ENCODE measurements at places on chromosomes 2 and 18.
A peak's percentile ranks its signal among the peaks of the same experiment; 100 is the strongest.

- DNase-seq = no peak
Measured at GRCh38 chr2:21664083-21664482, 540.3 kb downstream of the TDRD15 start.

- peak; percentile 33 for DNase-seq
Measured at GRCh38 chr2:187581125-187581896, 27.1 kb upstream of the TFPI start.

- no peak for DNase-seq
Measured at GRCh38 chr2:152058655-152059054, 40.2 kb downstream of the CACNB4 start.

DNA sequence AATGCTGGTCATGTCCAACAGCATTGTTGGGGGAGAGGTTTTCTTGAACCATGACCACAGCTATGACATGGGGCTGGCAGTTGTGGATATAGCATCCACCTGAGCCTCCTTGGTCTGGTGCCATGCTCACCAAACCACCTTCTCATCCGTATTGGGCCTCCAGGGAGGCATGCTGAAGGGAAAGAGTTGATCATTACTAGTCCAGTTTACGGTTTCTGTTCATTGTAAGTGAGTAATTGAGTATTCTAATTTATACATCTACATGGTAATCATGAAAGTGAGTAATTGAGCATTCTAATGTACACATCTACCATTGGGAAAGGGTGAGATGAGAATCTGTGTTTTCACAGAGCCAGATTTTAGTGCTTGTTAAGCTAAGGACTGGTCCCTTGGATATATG is 6.8 kb downstream of the TMEM87B start:
- DNase-seq = no peak

GRCh38 chr2:138237667-138238384 is 263.7 kb upstream of the SPOPL start:
- DNase-seq = no peak

DNA sequence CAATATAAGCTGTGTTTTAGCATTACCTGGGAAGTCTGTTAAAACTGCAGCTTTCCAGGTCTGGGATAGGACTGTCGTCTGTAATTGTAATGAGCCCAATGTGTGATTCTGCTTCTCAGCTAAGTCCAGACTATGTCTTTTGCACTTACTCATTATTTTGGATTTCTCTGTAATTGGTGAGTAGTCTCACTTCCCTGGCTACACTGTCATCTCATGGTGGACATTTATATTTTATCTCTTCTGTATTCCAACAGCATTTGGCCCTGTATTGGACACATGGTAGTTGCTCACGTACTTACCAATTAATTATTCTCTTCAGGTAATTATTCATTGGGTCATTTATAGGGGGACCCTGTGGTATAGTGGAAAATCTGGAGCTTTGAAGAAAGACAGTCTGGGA is 28.0 kb downstream of the LHCGR start:
- DNase-seq = no peak

- DNase-seq = no peak
Measured at GRCh38 chr2:129404000-129404685, 575.3 kb upstream of the RAB6C start.

GRCh38 chr2:85792783-85793441 is 39.1 kb downstream of the ATOH8 start:
- DNase-seq = no peak

DNA sequence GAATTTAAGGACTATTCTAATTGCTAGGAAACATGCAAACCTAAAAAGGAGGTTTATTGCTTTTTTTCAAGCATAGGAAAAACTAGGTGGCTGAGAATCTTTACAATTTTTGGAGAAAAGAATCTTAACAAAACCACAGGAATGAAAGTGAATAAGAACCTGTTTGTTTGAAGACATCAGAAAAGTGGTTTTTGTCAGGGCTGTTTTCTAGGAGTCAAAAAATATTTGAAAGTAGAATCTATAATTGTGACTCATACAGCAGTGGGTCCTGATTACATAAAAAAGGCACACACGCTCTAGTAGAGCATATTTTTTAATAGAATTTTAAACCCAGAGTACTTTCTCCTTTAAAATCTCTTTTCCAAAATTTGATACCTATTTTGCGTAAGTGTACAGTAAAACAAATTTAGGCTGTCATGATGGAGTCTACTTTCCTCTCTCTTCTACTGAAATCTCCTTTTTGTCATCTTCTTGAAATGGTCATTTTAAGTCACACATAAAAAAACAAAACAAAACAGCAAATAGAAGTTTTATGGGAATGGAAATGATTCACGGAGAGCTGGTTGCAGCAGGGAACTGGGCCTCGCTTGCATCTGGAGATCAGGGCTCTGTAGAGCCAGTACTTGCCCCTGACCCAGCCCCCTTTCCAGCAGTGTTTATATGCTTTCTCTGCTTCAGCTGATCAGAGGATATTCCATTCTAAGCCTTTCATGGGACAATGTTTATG is 59.1 kb upstream of the PELI1 start:
- no peak for DNase-seq

- no peak for DNase-seq
Measured at GRCh38 chr18:79568543-79569205, 110.9 kb upstream of the CTDP1 start.

- DNase-seq = no peak
Measured at GRCh38 chr18:55258088-55258487, 298.8 kb upstream of the CCDC68 start.

DNA sequence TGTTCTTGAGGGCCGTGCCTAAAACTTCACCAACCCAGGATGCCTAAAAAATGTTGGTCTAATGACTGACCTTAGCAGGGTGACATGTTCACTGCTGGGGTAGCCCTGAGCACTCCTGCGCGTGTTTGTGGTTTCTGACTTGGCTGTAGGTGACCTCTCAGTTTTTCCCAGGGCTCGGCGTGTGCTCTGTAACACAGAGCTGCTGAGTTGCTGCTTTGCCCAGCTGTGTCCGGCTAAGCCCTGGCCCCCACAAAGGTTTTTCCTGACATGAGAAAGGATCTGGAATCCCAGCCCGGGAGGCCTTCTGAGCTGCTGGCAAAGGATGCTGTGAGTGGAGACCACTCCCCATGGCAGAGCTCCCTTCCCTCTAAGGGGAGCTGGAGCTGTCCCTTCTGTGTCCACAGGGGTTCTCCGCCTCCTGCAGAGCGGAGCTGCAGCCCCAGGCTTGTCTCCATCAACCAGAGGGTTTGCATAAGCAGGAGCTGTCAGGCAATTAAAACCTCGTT is 52.7 kb downstream of the CRIM1 start:
- no peak for DNase-seq

DNA sequence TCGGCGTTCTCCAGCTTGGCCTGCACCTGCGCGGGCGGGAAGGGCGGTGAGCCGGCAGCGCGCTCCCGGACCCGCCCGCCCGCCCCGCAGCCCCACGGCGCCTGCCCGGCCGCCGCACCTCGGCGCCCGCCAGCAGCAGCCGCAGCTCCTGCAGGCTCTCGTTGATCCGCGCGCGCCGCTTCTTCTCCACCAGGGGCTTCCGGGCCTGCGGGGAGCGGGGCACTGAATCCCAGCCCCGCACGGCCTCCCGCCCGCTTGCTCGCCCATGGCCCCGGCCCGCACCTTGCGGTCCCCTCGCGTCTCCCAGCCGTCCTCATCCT is 335 bp downstream of the HES6 start:
- DNase-seq = no peak

DNA sequence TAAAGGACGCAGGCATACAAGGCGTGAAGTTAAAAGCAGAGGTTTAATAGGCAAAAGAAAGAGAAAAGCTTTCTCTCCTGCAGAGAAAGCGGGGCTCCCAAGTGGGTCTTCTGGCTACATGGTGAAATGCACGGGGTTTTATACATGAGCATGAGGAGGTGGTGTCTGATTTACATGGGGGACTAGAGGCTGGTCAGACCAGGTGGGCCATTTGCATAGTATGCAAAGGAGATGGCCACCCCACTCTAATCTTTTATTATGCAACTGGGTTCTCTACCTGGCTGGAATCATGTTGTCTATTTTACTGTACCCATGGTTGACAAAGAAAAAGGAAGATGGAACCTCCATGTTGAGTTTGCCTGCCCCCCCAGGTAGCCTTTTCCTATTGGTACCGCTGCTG is 356.2 kb downstream of the KCNJ3 start:
- DNase-seq = peak; percentile 1

DNA sequence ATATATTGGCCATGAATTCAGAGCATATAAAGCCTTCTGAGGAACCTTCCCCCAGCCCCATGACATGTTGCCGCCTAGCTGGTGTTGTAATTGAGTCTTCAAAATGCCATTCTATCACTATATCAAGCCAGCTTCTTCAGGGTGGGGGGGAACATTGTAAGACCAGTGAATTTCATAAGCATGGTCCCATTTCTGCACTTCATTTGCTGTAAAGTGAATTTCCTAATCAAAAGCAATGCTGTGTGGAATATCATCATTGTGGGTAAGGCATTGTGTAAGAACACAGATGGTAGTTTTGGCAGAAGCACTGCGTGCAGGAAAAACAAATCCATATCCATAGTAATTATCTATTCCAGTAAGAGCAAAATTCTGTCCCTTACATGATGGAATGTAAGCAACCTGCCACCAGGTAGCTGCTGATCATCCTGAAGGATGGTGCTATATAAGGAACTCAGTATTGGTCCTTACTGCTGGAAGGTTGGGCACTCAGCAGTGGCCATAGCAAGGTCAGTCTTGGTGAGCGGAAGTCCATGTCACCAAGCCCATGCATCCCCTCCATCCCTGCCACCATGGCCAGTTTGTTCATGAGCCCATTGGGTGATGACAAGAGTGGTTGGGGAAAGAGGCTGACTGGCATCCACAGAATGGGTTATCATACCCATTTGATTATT is 159.4 kb downstream of the COPS8 start:
- no peak for DNase-seq

GRCh38 chr2:169036736-169037440 is 5.8 kb upstream of the ABCB11 start:
- no peak for DNase-seq

DNA sequence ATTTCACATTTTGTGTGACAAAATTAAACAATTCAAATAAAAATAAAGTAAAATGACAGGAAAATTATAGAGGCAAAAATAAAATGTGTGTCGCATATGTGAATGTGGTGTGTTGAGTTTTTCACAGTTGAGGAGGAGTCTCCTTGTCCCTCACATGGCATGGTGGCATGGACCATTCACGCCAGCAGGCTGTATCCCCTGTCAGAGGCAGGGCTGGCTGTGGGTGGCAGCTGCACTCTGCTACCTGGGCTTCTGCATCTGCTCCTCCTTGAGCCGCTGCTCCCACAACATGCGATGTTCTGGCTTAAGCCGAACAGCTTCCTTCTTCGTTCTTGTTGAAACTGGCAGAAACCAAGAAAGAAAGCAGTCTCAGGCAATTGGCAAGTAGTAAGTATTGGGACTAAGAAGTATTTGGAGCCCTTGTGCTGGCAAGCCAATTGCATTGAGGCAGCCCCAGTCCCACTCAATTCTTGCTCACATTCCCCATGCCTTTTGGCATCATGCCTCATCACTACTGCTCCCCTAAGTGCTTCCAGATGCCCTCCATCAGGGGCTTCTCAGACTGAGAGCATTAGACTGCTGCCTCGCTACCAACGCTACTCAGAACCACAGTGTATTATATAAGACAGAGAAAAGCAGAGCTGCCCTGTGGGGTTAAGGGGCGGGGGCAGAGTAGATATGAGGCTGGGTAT is 177.9 kb upstream of the NABP1 start:
- DNase-seq = no peak

DNA sequence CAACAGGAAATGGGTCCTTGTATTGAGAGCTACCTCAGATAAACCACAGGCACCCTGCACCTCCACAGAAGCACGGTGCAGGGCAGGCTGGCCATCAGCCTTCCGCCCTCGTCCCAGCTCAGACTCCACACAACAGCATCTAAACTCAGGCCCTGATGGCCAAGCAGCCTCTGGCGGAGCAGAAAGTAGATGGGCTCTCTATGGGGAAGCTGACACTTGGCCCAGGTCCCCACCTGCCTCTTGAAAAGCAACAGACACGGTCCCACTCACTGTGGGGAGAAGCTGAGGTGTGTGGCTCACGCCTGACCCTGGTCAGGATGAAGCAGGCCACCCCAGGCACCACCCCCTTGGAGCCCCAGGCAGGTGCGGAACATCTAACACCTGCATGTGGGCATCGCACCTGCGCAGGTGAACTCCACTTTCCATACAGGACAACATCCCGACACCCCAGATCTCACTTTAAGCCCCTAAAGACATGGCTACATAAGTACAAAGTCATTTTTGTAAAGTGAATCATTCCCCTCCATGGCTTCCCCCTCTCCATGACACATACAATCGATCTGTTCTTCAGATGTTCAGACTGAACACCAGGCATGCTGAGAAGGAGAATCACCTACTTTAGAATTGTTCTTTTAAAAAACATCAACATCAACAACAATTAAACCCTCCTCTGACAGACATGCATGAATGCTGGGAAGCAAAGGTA is 208.4 kb downstream of the ZBTB7C start:
- no peak for DNase-seq

DNA sequence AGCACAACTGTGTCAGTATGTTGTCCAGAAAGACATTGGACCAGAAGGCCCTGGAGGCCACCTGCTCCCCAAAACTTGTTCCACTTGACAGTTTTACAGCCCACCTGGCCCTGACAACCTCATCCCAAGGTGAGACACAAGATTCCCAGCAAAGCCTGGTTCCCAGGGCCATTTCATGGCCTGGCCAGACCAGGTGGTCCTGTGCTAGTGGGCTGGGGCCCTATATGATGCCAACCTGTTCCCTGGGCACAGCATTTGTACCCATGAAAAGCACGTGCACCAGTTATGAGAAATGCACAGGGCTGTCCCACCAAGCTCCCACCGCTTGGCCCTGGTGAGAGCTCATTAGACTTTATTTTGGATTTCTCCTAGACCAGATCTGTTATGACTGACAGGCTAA is 6.0 kb upstream of the SP140L start:
- DNase-seq = no peak

DNA sequence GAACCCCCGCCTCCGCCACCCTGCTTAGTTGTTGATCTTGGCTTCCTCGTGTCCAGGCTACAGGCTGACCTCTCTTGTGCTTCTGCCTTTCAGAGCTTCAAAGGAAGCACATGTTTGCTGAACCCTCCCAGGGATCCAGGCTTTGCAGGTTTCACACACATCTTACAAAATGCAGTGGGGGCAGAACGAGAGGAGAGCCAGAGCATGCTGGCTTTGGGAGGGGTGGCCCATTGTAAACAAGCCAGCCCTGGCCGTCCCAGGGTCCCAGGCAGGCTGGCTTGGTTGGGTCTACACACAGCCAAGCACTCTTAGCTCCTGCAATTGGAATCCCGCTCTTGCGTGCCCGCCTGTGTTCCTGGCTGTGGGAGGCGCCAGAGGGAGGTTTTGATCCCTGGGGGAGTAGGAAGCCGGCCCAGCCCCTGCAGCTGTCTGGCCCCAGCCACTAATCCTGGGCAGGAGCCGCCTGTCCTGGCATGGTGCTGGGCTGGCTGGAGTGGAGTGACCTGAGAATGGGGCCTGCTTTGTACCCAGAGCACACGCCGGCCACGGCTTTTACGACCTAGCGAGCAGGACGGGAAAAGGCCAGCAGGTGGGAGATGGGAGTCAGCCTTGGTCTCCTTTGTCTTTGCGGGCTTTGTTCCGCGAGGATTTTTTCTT is 53.9 kb downstream of the SH3BP4 start:
- peak; percentile 40 for DNase-seq

GRCh38 chr2:174445248-174445647 is 41.6 kb downstream of the GPR155 start:
- DNase-seq = no peak

All from NT2/D1 (cell line).